M059J (cell line): ENCODE measurements at places on chromosomes 2 and 18. TPM values are rescaled to one million over a fixed set of nuclear protein-coding genes. Genes with fewer than 3 reads are reported as not detected.

GRCh38 chr2:224894356-224894755 is 147.9 kb downstream of the DOCK10 start:
- DNase-seq: no peak

DNA sequence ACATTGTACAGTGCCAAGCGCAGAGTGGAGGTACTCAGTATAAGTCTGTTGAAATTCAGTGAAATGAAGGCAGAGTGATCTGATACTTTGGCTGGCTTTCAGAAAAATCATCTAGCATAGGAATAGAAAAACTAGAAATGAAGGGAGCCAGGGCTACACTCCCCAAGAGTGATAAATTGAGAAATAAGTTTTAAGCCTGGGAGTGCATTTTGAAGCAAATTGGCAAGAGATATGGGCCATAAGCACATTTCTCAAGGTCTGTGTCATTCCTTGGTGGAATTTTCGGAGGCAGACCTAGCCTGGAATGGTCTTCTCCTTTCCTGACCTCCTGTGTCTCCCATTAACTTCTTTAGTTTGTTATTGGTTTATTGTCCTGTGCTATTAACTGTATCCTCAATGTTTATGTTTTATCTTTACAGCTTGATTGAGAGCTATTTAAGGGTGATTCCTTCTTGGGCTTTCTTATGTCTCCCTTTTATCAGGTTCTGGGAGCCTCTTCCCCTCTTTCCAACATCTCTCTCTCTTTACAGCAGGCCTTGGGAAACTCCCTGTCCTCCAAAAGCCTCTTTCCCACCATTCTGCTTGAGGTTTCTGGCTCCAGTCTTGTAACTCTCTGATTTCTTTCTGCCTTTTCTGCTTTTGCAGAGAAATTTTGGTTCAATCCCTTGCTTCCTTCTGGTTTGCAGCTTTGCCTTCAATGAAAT is 649.5 kb downstream of the SLC4A3 start:
- DNase-seq: peak; percentile 67

- peak; percentile 51 for DNase-seq
These were observed 37.9 kb downstream of the SLC38A11 start for GRCh38 chr2:164917296-164917903.

DNA sequence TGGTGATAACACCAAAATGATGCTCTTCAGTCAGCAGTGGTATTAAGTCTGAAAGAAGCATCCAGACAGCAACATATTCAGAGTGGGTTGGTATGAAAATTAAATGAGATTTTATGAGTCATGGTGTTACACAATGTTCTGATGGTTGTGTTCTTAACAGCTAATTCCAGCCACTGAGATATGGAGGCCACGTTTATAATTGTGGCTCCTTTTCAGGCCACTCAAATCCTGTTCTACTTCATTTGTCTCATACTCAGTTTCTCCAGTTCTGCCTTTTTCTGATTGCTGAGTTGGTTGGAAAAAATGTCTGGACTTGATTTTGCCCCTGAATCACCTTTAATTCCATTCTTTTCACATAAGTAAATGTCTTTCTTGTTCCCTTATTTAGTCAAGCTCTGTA is 162.7 kb upstream of the COL3A1 start:
- peak; percentile 55 for DNase-seq

- DNase-seq: peak; percentile 47
These were observed 775 bp downstream of the SPRED2 start for GRCh38 chr2:65431421-65432226.

GRCh38 chr18:46291149-46291548 is 187.0 kb downstream of the HAUS1 start:
- DNase-seq: no peak

- no peak for DNase-seq
These were observed 55.2 kb downstream of the UNC50 start for GRCh38 chr2:98663511-98664090.

- DNase-seq: peak; percentile 98
These were observed 28.8 kb downstream of the STEAP3 start for GRCh38 chr2:119252186-119253113.

GRCh38 chr2:84302513-84303412 is 156.3 kb downstream of the SUCLG1 start:
- DNase-seq: peak; percentile 44

DNA sequence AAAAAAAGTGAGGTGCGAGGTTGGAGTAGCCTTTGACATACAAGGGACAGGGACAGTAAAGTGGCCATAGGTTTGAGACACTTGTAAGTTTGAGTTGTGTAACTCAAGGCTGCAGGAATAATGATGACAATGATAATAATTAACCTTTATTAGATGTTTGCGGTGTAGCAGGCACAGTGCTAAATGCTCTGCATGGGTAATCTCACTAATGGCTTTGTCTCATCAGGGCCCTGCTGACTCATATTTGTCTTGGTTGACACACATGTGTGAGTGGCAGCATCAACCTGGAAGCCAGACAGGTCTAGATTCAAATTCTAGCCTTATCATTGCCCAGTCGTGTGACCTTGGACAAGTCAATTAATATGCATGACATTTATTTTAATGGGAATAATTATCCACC is 126.2 kb downstream of the FSHR start:
- DNase-seq: no peak

- no peak for DNase-seq
These were observed 447.9 kb downstream of the TDRD15 start for GRCh38 chr2:21571686-21572085.

GRCh38 chr18:55858661-55859515 is 270.9 kb upstream of the TCF4 start:
- DNase-seq: peak; percentile 66

- DNase-seq: peak; percentile 59
These were observed 678 bp downstream of the PIAS2 start for GRCh38 chr18:46916551-46917107.

DNA sequence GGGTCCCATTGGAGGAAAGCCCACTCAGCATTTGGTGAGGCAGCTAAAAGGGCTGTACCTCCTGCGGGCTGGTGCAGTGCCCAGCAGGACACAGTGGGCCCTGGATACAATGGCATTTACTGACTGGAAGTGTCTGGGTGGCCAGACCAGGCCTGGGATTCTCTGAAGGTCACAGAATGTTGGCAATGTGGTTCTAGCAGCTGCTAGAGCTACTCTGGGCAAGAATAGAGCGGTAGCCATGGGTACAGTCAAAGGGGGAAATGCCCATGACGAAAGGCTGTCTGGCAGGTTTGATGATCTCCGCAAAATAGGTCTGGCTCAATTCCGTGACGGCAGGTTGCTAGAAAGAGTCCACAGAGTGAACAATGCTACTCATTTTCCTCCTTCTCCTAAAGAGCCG is 241.8 kb downstream of the AFF3 start:
- no peak for DNase-seq

DNA sequence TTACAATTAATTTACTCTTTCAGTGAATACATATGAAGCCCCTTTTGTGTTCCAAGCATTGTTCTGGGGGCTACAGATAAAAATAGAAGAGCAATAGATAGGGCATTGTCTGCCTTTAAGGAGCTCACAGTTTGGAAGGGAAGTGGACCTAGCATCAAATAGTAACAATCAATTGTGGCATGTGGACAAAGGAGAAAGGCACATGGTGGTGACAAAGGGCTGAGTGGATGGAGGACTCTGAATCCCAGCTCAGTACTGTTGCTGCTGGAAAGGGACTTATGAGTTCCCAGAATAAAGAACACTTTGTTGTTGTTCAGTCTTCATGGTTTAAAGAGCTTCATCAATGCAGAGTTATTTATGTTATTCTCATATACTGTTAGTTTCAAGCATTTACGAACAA is 217.7 kb downstream of the HRH4 start:
- no peak for DNase-seq

GRCh38 chr18:72833471-72833870 is 34.3 kb downstream of the NETO1 start:
- peak; percentile 40 for DNase-seq

- DNase-seq: peak; percentile 60
These were observed 31.7 kb upstream of the EIF2AK3 start for GRCh38 chr2:88658881-88659537.

- no peak for DNase-seq
These were observed 86.5 kb downstream of the CDCA7 start for GRCh38 chr2:173441222-173441621.

DNA sequence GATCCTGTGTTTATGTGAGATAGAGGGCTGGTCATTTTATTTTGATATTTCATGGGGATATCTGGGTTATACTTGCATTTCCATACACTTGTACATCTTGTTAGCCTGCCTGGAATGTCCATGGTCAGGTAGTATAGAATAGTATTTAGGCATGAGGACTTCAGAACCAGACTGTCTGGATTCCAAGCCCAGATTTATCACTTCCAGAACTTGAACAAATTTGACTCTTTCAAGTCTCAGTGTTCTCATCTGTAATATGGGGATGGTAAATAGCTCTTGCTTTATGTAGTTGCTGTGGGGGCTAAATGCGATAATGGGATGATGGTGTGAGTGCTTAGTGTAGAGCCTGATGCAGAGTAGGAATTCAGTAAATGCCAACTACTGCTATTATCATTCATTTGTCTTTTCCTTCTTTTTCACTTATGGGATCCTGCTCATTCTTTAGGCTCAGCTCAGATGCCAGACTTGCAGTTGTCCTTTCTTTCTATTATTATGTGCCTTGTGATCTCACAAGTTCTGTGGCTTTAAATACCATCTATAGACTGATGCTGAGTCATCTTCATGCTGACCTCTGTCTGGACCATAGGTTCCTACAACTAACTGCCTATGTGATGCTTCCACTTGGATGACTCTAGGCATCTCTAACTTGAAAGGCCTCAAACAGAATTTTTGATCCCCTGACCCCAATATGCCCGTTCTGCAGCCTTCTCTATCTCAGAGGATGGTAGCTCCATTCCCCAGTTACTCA is 67.4 kb downstream of the POLE4 start:
- DNase-seq: no peak

DNA sequence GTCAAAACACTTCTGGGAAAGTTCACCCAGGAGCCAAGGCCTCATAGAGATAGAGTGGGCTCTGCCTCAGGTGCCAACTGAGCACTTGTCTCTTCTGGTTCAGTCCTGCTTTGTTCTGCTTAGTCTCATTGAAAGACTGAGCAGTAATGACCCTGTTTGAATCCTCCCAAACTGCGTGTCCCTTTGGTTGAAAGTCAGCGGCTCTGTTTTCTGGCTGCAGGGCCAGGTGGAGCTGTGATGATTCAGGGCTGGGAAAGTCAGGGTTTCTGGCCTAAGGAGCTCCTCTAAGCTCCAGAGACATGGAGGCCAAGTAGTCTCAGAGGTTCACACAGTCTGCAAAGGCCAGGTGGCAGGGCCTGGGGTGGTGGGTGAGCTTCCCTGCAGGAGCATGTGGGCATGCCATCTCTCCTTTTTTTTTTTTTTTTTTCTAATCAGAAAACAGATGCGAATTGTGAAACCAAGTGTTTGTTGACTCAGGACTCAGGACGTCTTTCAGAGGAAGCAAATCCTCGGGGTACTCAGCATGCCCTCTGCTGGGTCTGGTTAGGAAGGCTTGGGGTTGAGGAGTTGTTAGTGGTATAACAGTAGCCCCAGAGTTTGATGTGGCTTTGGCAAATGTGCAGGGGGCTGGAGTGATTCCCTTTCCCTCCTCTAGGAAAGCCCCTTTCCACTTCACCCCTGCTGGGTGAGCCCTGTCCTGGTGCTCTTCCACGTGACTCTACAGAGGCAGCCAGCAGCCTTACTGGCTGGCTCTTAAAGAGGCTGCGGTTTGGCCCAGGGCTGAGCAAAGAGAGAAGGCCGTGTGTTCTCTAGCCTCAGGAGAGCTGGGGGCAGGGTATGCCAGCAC is 38.3 kb downstream of the TMEM17 start:
- DNase-seq: peak; percentile 34

GRCh38 chr2:29579495-29580169 is 341.8 kb downstream of the ALK start:
- DNase-seq: peak; percentile 27

DNA sequence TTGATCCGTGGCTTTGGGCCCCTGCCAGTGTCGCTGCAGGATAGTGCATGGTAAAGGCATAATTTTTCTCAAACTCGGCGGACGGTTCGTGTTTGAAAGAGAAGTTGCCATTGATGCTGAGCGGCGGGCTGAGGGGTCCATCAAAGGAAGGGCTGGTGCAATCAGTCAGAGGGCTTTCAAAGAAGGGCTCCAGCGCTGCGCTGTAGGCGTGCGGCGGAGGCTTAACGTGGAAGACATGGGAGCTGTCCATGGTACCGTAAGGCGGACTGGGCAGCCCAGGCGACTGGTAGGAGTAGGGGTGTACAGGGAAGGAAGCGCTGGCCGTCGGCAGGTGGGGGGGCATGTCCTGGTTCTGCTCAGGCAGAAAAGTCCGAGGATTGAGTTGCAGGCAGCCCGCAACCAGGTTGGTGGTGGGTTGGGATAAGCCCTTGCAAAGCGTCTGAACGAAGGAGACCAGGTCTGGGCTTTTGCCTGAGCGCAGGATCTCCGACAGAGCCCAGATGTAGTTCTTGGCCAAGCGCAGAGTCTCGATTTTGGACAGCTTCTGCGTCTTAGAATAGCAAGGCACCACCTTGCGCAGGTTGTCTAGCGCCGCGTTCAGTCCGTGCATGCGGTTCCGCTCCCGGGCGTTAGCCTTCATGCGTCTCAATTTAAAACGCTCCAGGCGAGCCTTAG is 2.3 kb downstream of the NEUROD1 start:
- no peak for DNase-seq

DNA sequence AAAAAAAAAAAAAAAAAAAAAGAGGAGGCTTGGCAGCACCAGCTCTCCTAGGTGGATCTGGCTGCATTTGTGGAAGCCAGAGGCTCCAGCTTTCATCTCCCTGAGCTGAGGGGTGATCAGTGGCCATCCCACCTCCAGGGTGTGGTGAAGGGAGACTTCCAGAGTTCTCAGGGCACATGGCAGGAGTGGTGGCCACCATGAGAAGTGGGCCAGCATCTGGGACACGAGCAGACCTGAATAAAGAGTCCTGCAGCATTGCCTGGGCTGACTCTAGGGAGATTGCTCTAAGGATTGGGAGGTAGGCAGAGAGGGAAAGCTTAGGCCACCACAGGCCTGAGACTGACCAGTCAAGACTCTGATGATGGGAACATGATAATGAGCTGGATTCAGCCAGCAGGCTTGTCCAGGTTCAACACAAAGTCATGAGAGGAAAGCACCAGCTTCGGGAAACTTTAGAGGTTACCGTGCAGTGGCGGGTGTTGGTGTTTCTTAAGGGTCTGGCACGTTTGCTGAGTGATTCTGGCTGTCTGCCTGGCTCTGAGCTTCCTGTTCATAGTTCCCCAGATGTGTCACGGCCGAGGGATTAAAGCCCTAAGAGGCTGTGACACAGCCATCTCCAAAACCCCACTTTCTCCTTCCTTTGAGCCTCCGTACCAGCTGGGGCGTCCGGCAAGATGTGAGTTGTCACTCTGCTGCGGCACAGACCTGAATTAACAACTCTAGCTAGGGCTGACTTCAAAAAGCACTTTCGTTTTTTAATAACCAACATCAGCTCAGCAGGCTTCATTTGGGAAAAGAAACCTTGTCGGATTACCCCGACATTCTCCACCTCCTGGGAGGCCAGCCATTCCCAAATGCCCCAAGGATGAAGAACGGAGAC is 38.3 kb upstream of the IL1R1 start:
- DNase-seq: peak; percentile 95

The IL36B gene
- not detected in 2 replicates for total RNA-seq

The DUSP28 gene
- total RNA-seq: 3.6 and 4.1 TPM in 2 replicates

The ASXL2 gene
- total RNA-seq: 4.7 and 8.0 TPM in 2 replicates

The UGT1A8 gene
- total RNA-seq: not detected in 2 replicates

The NGEF gene
- total RNA-seq: 3.5 and 7.8 TPM in 2 replicates

The SPP2 gene
- 0.27 TPM in 1 of 2 replicates, not detected in the other for total RNA-seq

The CRACDL gene
- not detected in 2 replicates for total RNA-seq

The LNPK gene
- total RNA-seq: 20.8 and 27.7 TPM in 2 replicates

The REG1B gene
- not detected in 2 replicates for total RNA-seq

The ANKRD30BL gene
- not detected in 2 replicates for total RNA-seq

The PRKAG3 gene
- not detected in 2 replicates for total RNA-seq

The TCF23 gene
- total RNA-seq: not detected in 2 replicates

The IL36A gene
- not detected in 2 replicates for total RNA-seq

The DNER gene
- total RNA-seq: 13.9 and 21.5 TPM in 2 replicates

The COL4A3 gene
- 0.02 and 0.47 TPM in 2 replicates for total RNA-seq

The SNTG2 gene
- not detected in 2 replicates for total RNA-seq
